ENCODE measurements at places on chromosomes 16 and 17. TPM values are rescaled to one million over a fixed set of nuclear protein-coding genes. Genes with fewer than 3 reads are reported as not detected.

The DHX58 gene
- total RNA-seq, result 0.43 TPM

- H3K27me3 ChIP-seq, result no peaks in the 10 kb centered on the region
- H3K4me1 ChIP-seq, result peaks cover 14% of the 10 kb centered on the region
- DNase-seq, result no peak
- H3K36me3 ChIP-seq, result no peaks in the 10 kb centered on the region
Measured at GRCh38 chr17:76251478-76252039, 11.3 kb upstream of the RNF157 start.

- no peak overlapping the region for H3K27ac ChIP-seq
- H3K4me1 ChIP-seq, result no peaks in the 10 kb centered on the region
- DNase-seq, result no peak
- peaks cover 2% of the 10 kb centered on the region for H3K36me3 ChIP-seq
- H3K27me3 ChIP-seq, result no peaks in the 10 kb centered on the region
- no peak overlapping the region for H3K4me3 ChIP-seq
Measured at GRCh38 chr16:7390974-7391373, 58.3 kb downstream of the RBFOX1 start.

GRCh38 chr16:72042157-72042660 lies 12.1 kb upstream of the HP start:
- no peak for DNase-seq
- H3K27me3 ChIP-seq, result no peaks in the 10 kb centered on the region
- H3K4me1 ChIP-seq, result peaks cover 2% of the 10 kb centered on the region

The CBX2 gene
- 111 TPM for total RNA-seq

GRCh38 chr16:86823125-86823524 lies 244.8 kb downstream of the FOXL1 start:
- no peaks in the 10 kb centered on the region for H3K36me3 ChIP-seq
- no peak for DNase-seq
- H3K27me3 ChIP-seq, result peaks cover 94% of the 10 kb centered on the region
- H3K4me3 ChIP-seq, result no peak overlapping the region

DNA sequence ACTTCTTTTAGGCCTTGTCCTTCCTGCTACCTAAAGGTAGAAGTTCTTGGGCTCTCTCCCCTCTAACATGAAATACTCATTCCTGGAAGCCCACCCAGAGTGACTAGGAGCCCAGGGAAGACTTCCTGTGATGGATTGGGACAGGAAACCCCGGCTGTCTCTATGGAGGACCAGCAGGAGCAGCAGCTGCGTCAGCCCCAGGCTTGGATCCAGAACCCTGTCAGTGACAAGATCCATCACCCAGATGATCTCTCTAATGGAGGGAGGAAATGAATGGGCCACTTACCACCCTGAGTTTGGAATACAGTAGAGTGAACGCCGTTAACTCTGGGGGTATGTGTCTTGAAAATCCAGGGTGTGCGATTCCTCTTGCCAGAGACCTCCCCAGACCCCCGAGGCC lies 195.7 kb upstream of the WSCD1 start:
- H3K27me3 ChIP-seq, result peaks cover 31% of the 10 kb centered on the region
- no peak for DNase-seq
- no peak overlapping the region for H3K27ac ChIP-seq
- H3K4me3 ChIP-seq, result no peak overlapping the region

The PIPOX gene
- total RNA-seq, result 5.3 TPM

GRCh38 chr17:19702217-19702641 lies 14.2 kb downstream of the SLC47A2 start:
- DNase-seq, result no peak
- H3K4me1 ChIP-seq, result peaks cover 13% of the 10 kb centered on the region
- no peak overlapping the region for H3K4me3 ChIP-seq
- peak overlapping the region; percentile 65 for H3K27ac ChIP-seq
- H3K27me3 ChIP-seq, result no peaks in the 10 kb centered on the region

DNA sequence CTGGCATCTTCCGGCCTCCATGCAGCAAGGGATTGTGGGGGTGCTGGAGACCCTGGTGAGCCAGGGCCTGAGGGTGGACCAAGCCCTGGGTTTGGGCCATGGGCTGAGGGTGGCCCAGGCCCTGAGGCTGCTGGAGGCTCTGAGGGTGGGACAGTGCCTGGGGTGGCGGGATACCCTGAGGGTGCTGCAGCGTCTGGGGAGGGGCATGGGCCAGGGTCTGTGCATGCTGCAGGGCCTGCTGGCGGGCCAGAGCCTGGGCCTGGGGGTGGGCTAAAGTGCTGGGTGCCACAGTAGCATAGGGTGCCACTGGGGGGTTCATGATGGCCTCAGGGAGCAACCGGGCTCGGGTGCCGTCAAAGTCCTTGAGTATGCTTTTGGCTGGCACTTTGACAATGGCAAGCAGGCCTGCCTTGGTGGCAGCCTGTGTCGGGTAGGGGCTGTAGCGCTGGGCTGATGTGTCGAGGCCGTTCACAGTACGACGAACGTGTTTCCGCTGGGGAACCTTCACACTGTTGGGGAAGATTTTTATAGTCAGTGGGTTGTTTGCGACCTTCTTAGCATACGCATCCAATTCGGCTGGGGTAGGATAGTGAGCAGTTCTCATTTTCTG lies 15.6 kb downstream of the TRAF4 start:
- no peak overlapping the region for H3K4me3 ChIP-seq
- H3K4me1 ChIP-seq, result no peaks in the 10 kb centered on the region
- no peaks in the 10 kb centered on the region for H3K27me3 ChIP-seq

DNA sequence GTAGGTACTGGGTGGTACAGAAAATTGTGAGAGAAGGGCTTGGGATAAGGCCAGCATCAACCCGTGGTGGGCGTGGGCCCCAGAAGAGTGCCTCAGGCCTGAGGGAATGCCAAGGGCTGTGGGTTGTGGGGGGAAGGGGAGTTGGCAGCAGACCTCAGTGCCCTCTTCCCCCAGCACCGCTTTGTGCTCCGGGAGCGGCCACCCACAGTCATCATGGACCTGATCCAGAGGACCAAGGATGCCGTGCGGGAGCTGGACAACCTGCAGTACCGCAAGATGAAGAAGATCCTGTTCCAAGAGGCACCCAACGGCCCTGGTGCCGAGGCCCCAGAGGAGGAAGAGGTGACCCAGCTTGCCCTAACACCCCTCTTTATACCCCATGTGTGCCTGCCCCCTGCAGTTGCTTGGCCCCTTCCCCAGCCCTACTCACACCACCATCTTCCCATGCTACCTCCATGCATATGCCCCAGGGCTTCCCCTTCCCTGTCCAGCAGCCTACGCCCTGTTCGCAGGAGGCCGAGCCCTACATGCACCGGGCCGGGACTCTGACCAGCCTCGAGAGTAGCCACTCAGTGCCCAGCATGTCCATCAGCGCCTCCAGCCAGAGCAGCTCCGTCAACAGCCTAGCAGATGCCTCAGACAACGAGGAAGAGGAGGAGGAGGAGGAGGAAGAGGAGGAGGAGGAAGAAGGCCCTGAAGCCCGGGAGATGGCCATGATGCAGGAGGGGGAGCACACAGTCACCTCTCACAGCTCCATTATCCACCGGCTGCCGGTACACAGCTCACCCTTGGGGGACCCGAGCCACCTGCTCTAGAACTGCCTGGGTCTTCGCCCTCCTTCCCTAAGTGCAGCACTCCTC lies 9.1 kb downstream of the TAOK2 start:
- H3K4me1 ChIP-seq, result no peaks in the 10 kb centered on the region
- no peaks in the 10 kb centered on the region for H3K27me3 ChIP-seq
- H3K4me3 ChIP-seq, result no peak overlapping the region
- H3K27ac ChIP-seq, result no peak overlapping the region
- H3K36me3 ChIP-seq, result peaks cover 17% of the 10 kb centered on the region

The CHRNE gene
- 0.31 TPM for total RNA-seq

- no peak for DNase-seq
- no peaks in the 10 kb centered on the region for H3K27me3 ChIP-seq
- H3K4me1 ChIP-seq, result peaks cover 7% of the 10 kb centered on the region
- peaks cover 2% of the 10 kb centered on the region for H3K36me3 ChIP-seq
- H3K4me3 ChIP-seq, result no peak overlapping the region
Measured at GRCh38 chr17:68021963-68022362, 13.6 kb upstream of the KPNA2 start.

The KRT39 gene
- total RNA-seq, result not detected

DNA sequence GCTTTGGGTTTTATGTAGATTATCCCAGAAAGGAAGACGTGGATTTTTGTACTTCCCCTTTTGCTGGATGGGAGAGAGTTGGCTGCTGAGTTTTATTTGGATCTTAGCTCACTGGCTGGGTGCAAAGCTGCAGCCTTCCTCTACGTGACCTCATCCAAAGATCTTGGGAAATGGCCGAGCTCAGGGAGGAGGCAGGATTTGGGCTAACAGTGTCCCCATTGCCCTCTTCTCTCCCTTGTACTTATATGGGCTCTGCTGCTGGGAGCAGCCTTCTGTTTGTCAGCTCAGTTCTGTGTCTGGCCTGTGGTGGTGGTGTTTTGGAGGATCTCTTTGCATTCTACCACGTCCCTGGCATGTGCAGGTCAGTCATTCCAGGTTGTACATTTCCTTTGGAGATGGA lies 2.0 kb downstream of the AOC3 start:
- H3K27me3 ChIP-seq, result peaks cover 4% of the 10 kb centered on the region
- DNase-seq, result no peak
- no peaks in the 10 kb centered on the region for H3K4me1 ChIP-seq
- no peak overlapping the region for H3K4me3 ChIP-seq
- H3K36me3 ChIP-seq, result no peaks in the 10 kb centered on the region

The NPW gene
- 5.3 TPM for total RNA-seq

GRCh38 chr17:49393491-49394255 lies 21.0 kb downstream of the PHB1 start:
- H3K4me1 ChIP-seq, result no peaks in the 10 kb centered on the region
- no peak for DNase-seq

DNA sequence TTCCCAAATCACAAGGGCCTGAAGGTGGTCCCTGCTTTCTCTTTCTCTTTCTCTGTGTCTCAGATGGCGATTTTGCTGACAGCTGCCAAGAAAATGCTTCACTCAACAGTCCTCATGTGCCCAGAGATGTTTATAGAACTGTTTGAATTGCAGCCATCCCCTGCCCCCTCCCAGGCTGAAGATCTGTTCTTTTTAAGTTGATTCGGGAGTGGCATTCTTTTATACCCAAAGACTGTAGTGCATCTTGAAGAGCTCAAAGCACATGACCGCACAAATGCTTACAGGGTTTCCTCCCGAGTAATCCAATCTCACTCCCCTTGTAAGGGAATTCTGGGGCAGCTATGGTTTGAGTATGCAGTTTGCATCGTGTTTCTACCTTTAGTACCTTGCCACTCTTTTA lies 75.7 kb downstream of the SEC14L1 start:
- H3K36me3 ChIP-seq, result peaks cover 23% of the 10 kb centered on the region
- peaks cover 5% of the 10 kb centered on the region for H3K4me1 ChIP-seq
- H3K27me3 ChIP-seq, result no peaks in the 10 kb centered on the region
- H3K4me3 ChIP-seq, result no peak overlapping the region
- DNase-seq, result no peak
- H3K27ac ChIP-seq, result no peak overlapping the region

The ARHGDIG gene
- total RNA-seq, result 6.0 TPM

GRCh38 chr17:75404223-75404730 lies 1.2 kb downstream of the GRB2 start:
- H3K4me1 ChIP-seq, result peaks cover 19% of the 10 kb centered on the region
- H3K36me3 ChIP-seq, result peaks cover 3% of the 10 kb centered on the region
- H3K4me3 ChIP-seq, result peak overlapping the region; percentile 88
- peak overlapping the region; percentile 95 for H3K27ac ChIP-seq

The TEKT1 gene
- total RNA-seq, result not detected

DNA sequence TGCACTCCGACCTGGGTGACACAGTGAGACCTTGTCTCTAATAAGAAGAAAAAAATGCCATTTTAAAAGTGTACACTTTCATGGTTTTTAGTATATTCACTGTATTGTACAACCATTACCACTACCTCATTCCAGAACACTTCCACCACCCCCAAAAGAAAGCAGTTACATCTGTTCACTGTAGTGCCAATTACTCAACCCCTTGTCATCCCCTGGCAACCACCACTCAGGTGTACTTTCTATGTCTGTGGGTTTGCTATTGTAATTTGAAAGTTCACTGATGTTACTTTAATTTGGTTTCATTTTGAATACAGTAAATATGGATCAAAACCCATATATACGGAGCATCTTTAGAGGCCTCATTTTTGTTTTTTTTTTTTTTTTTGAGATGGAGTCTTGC lies 6.1 kb downstream of the ZG16 start:
- no peaks in the 10 kb centered on the region for H3K27me3 ChIP-seq
- DNase-seq, result no peak
- no peak overlapping the region for H3K4me3 ChIP-seq
- H3K27ac ChIP-seq, result no peak overlapping the region

The OR2C1 gene
- total RNA-seq, result 0.19 TPM

DNA sequence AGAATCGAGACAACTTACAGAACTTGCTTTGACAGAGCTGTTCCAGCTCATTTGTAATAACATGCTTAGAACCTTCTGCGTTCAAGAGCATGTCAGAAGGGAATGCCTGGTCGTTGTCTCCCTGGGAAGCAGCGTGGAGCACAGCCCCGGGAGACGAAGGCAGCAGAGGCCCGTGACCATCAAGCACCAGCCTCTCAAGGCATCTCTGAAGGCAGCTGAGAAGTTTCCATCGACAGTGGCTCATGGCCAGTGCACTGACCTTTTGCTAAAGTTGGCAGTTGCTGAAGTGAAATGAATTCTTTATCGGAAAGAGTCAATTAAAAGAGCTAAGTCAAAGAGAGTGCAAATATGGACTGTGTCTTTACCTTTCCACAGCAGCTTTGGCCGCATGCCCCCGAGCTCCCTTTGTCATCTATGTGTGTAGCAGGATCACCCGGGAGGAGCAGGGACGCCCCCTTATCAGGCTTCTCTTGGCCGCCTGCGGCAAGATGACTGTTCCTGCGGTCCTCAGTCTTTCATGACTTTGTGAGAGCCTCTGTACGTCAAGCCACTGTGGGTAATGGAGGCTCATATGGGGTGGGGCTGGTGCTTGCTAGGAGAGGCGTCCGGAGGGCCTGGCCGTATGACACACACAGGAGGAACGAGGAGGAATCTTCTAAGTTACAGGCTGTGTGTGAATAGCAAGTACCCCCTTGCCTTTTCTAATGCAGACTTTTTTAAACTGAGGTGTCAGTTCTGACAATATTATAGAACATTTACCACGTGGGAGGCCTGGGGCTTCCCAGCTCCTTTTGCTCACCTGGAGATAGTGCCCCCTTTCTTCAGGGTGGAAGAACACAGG lies 54.2 kb downstream of the LDHD start:
- H3K4me3 ChIP-seq, result no peak overlapping the region
- peaks cover 45% of the 10 kb centered on the region for H3K4me1 ChIP-seq
- H3K27ac ChIP-seq, result peak overlapping the region; percentile 52
- H3K27me3 ChIP-seq, result no peaks in the 10 kb centered on the region
- H3K36me3 ChIP-seq, result no peaks in the 10 kb centered on the region
- DNase-seq, result no peak

The MEOX1 gene
- total RNA-seq, result 1.1 TPM

- no peak overlapping the region for H3K27ac ChIP-seq
- H3K4me1 ChIP-seq, result no peaks in the 10 kb centered on the region
- H3K27me3 ChIP-seq, result no peaks in the 10 kb centered on the region
- no peak for DNase-seq
- no peak overlapping the region for H3K4me3 ChIP-seq
- peaks cover 1% of the 10 kb centered on the region for H3K36me3 ChIP-seq
Measured at GRCh38 chr17:51590071-51590656, 329.8 kb downstream of the UTP18 start.

GRCh38 chr17:66724581-66725341 lies 110.2 kb upstream of the CACNG5 start:
- H3K4me1 ChIP-seq, result peaks cover 17% of the 10 kb centered on the region
- no peak overlapping the region for H3K4me3 ChIP-seq
- H3K27me3 ChIP-seq, result no peaks in the 10 kb centered on the region
